NCI-H524 (cell line): ENCODE measurements at places on chromosomes 5 and 9.
A peak's percentile ranks its signal among the peaks of the same experiment; 100 is the strongest.

DNA sequence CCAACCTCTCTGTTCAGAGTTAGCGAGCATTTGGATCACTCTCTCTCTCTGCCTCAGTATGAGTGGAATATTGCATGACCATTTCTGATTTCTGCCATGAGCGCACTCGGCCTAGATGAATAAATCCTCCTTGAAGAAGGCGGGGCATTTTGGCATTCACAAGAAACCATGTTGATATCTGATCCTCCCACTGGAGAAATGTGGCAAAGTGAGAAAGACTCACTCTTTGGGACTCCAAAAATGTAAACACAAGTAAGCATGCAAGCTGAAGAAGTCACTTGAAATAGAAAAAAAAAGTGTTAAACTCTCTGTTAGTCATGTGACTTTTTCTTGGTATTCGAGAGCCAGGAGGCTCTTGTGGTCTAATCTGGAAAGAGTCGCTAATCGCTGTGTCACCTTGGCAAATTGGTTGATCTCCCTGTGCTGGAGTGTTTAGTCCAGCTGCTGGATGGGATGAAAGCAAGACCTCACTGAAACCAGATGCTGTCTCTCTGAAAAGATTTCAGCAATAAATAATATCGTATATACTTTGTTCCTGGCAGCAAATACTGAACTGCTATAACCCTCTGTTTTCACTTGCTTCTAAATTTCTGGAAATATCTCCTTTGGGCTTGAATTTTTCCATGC lies 95.5 kb downstream of the GHR start:
- no peak for DNase-seq

DNA sequence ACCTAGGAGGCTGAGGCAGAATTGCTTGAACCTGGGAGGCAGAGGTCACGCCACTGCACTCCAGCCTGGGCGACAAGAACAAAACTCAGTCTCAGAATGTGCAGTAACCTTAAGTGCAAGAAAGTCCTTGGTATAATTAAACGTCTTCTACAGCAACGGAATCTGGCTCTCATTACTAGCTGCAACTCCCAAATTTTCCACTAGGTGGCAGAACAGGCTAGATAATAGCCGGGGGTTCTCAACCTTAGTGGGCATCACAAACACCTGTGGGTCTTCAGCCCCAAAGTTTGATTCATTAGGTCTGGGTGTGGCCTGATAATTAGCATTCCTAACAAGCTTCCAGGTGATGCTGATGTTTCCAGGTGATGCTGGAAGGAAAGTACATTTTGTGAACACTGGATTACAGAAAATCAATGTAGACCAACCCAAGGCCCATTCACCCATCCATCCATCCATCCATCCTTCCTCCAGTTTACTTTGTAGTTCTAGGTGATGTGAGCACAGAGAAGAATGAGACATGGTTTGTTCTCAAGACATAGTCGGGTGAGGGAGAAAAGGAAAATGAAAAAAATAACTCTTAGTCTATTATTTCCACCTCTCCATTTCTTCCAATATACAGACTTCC lies 37.3 kb downstream of the FBXW2 start:
- peak; percentile 28 for DNase-seq

DNA sequence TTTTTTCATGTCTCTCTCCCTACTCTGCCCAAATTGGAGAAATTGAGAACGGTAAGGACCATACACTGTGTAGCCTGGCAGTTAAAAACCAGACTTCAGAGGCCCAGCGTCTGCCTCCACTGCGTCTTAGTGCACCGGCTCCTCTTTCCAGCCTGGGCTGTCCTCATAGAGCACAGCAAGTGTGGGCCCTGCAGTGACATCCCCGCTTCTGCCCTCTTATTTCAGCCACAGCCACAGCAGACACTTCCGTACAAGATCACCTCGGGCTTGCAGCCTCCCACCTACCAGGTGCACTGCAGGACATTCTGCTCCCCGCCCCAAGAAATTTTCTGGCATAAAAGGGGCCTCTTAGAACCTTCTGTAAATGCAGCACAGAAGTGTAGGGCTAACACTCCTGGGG lies 21.4 kb upstream of the SMIM23 start:
- no peak for DNase-seq

- no peak for DNase-seq
Measured at GRCh38 chr5:140182803-140183367, 7.9 kb downstream of the CYSTM1 start.

GRCh38 chr9:119736491-119737454 lies 367.5 kb upstream of the BRINP1 start:
- no peak for DNase-seq

- DNase-seq, result no peak
Measured at GRCh38 chr9:18768951-18769622, 263.9 kb downstream of the SAXO1 start.

GRCh38 chr9:131310833-131311554 lies 21.5 kb downstream of the PLPP7 start:
- DNase-seq, result no peak

- no peak for DNase-seq
Measured at GRCh38 chr5:17769277-17769676, 135.0 kb downstream of the TAF11L14 start.
